ENCODE measurements at places on chromosomes 3 and 15.

GRCh38 chr3:4720316-4721075, 227.3 kb downstream of the ITPR1 start:
- DNase-seq: no peak

DNA sequence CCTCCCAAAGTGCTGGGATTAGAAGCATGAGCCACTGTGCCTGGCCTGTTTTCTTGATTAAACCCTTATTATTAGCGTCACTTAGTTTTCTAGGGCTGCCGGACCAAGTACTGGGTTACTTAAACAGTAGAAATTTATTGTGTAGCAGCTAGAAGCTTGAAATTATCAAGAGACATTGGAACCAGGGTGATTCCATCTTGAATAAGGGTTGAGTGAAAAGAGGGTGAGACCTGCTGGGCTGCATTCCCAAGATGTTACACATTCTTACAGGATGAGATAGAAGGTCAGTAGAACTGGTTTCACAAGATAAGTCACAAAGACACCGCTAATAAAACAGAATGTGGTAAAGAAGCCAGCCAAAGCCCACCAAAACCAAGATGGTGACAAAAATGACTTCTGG, 18.6 kb upstream of the FSTL1 start:
- DNase-seq: no peak

- no peak for DNase-seq
These were observed 378.6 kb downstream of the VPS13C start for GRCh38 chr15:61681676-61682075.

- no peak for DNase-seq
These were observed 138.6 kb downstream of the PDCD6IP start for GRCh38 chr3:33936921-33937525.

DNA sequence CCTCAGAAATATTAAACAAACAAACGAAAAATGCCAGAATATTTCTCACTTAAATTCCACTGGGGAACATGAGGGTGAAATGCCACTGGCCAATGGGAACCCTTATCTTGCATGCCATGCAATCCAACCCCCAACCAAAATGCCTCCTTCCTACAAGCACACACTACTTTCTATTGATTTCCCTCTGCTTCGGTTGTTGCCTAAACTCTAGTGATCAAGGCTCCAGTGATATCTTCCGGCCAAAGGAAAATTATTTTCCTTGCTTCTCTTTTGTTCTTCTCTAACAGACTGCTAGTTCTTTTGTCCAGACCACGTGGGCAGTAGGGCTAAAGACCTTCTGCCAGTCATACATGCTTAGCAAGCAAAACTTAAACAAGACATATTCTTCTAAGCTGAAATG, 115.7 kb downstream of the TMCC1 start:
- no peak for DNase-seq

DNA sequence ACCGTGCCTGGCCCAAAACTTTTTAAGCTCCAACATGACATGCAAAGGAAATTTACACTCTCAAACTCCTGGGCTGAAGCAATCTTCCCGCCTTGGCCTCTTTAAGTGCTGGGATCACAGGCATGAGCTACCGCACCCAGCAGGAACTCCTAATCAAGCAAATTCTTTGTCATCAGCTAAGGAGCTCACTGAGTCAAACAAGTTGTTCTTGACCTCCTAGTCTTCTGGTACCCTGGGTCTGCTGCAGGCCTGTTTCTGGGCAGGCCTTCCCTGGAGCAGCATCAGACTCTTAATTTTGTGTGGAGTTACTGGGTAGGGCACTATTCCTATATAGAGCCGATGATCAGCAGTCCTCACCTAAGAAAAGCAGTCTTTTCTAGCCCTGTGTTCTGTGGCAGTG, 68.4 kb upstream of the FLNB start:
- DNase-seq: no peak

GRCh38 chr15:67852418-67852817, 12.6 kb upstream of the RNU6-1 start:
- DNase-seq: no peak

GRCh38 chr3:188486126-188486525, 332.2 kb downstream of the LPP start:
- no peak for DNase-seq

- no peak for DNase-seq
These were observed 53.9 kb downstream of the MEF2A start for GRCh38 chr15:99619712-99620111.

DNA sequence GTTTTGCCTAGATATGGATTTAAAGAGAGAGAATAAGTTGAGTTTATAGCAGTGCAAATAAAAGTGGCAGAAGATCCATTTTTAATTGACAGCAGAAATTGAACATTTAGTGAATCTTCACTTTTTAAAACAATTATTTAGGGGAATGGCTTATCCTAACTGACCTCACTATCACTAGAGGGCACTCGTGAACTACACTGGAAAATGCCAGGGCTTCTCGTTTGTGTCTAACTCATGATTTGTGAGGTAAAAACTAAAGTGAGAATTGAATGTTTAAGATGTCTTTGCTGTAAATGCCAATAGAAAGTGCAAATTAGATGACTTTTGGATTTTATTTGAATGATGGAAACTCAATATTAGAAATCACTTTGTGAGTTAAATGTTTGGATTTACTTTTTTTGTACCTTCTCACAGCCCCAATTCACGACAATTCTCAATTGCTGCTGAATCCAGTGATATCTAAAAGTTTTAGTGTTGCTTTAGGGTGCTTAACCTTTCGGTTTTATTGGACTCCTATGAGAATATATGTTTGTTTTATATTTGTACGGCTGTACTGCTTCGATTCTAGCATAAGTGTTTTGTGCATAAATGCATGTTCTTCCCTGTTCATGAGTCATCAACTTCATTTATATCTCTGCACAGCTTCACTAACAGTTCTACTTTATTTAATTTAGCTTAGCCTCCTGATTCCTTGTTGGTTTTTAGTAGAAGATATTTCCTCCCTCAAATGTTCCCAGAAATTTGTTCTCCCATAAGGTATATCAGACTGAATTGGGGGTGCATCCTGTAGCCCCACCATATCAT, 462.1 kb downstream of the MFSD1 start:
- DNase-seq: no peak

- DNase-seq: no peak
These were observed 12.1 kb downstream of the SEMA3F start for GRCh38 chr3:50167069-50167840.

- DNase-seq: no peak
These were observed 480.3 kb downstream of the FGF12 start for GRCh38 chr3:192246847-192247559.

GRCh38 chr3:69735893-69736292, 3.4 kb upstream of the MITF start:
- DNase-seq: no peak

- DNase-seq: no peak
These were observed 66.9 kb downstream of the CEP63 start for GRCh38 chr3:134552784-134553183.

DNA sequence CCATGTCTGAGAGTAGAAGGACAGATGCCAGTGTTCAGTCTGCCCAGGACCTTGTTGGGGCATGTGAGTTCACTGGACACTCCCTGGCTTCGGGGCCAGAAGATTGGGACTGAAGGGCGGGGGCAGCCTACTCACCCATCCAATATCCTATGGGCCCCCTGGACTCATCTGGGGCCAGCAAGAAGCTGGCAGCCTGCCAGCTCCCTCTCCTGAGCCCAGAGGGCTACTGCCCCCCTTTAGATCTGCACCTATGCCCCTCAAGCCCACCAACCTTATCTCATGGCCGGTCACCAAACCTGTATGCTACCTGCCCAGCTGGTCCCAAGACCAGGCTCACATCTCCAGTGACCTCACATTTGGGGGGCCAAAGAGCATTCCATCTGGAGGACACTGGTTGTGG, 8.1 kb downstream of the PTH1R start:
- no peak for DNase-seq

DNA sequence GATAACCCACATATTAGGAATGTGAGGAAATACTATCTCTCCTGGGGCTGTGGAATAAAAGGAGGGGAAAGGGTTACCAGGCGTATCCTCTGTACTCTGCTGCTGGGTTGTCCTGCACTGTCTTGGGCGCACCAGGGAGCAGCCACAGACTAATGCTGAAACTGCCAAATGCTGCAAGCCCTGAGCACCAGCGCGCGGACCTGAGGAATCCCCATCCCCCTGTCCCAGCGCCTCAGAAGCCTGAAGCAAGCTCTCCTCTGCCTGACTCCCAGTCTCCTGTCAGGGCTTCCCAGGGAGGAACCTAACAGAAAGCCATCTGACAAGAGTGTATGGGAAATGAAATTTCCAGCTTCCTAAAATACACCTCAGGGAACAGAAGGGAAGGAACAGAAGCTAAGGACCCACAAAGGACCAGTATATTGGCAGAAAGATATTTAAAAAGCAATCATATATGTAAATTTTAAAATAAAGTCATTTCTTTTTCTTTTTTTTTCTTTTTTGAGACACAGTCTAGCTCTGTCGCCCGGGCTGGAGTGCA, 158.3 kb upstream of the C2CD4B start:
- no peak for DNase-seq

GRCh38 chr3:22101811-22102210, 350.8 kb upstream of the ZNF385D start:
- DNase-seq: no peak

GRCh38 chr3:171829841-171830517, 13.2 kb upstream of the TMEM212 start:
- no peak for DNase-seq

GRCh38 chr3:25171897-25172296, 256.2 kb upstream of the RARB start:
- DNase-seq: no peak

DNA sequence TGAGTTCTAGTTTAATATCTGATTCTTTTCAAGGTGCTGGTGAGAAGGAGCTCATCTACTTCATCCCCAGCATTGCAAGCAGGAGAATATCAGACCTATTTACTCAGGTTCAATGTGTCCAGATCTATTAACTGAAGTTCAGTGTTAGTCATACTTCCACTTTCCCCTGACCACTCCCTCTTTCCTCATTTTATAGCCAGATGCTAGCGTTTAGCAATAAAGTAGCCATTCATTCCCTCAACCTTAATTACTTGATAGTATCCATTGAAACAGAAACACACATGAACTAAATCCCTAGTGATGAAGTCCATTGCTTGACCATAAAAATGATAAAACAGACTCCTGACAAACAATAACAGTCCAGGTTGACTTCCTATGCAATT, 60.0 kb downstream of the RPL22L1 start:
- no peak for DNase-seq

DNA sequence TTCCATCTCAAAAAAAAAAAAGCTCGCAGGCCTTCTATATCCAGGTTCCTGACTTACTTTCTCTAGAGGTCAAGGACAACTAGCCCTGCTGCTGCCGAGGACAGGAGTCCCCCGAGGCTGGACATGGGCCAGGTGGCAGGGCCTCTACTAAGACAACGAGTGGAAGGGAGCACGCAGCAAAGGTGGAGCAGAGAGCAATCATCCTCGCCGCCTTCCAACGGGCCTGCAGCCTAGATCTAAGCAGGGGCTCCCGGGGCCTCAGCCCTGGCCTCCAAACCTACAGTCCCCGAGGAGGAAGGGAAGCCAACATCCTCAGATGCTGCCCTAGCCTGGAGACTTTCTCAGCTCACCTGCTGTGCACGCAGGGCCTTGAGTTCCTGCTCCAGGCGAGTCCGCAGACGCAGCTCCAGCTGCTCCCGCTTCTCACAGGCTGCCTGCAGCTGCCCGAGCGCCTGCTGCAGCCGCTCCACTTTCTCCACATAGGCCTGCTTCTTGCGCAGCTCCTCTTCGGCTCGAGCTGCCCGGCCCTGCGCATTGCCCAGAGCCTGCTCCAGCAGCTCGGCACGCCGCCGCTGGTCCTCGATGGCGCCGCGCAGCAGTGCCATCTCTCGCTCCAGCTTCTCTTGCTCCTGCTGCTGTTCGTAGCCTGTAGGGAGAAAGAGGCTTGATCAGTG, 12.9 kb downstream of the AMOTL2 start:
- no peak for DNase-seq

- no peak for DNase-seq
These were observed 28.5 kb upstream of the SPTBN5 start for GRCh38 chr15:41922353-41922752.

DNA sequence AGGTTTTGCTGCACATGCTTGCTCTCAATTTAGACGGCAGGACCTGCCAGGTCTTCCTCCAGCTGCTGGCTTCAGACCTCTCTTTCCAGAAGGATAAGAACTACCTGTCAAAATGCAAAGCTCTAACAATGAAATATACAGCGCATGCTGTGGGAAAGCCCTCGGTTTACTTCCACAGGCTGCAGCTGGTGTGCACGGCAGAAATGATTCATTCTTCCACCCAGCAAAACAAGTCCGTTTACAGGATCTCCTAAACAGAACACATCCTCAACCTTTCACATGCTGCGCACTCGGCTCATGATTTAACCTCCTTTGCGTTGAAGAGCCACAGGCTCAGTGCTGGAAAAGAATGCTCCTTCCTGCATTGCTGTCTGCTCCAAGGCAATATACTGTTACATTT, 92.4 kb upstream of the WNT5A start:
- no peak for DNase-seq

- DNase-seq: no peak
These were observed 45.7 kb downstream of the TMEM44 start for GRCh38 chr3:194587438-194587931.

DNA sequence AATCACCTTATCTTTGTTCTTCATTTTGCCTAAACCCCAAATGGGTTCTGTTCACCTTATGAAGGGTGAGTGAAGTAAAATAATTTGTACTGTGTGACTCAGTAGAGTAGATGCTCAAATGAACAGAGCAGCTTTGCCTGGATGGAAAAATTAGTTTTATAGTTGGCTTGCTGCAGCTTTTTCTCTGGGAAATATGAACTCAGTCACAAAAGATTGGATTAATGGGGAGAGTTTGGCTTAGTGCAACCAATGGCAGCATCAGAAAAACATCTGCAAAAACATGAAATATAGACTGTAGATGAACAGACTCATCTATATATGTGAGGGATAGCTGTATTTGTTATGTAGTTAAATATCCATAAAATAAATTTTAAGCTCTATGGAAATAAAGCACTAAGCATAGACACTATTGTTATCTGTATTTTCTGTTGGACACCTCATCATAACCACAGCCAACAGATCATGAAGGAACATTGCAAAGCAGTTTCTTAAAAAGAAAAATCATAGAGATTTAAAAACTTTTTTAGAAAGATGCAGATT, 181.3 kb downstream of the ECT2 start:
- no peak for DNase-seq

DNA sequence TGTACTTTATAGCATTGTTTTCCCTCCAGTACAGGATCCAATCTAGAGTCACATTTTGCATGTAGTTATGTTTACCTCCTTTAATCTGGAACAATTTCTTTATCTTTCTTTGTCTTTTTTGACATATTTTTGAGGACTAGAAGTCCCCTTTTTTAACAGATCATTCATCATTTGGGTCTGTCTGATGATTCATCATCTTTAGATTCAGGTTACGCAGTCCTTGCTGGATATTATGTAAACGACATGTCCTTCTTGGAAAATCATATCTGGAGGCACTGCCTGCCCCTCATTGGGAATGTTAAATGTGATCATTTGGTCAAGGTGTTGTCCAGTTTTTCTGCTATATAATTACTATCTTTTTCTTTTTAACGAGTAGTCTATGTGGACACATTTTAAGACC, 18.3 kb downstream of the TGM4 start:
- DNase-seq: no peak

GRCh38 chr3:14796403-14797077, 22.2 kb upstream of the FGD5 start:
- no peak for DNase-seq

All from D721Med (cell line).